ENCODE measurements at places on chromosomes 16 and 17. TPM values are rescaled to one million over a fixed set of nuclear protein-coding genes. Genes with fewer than 3 reads are reported as not detected.

DNA sequence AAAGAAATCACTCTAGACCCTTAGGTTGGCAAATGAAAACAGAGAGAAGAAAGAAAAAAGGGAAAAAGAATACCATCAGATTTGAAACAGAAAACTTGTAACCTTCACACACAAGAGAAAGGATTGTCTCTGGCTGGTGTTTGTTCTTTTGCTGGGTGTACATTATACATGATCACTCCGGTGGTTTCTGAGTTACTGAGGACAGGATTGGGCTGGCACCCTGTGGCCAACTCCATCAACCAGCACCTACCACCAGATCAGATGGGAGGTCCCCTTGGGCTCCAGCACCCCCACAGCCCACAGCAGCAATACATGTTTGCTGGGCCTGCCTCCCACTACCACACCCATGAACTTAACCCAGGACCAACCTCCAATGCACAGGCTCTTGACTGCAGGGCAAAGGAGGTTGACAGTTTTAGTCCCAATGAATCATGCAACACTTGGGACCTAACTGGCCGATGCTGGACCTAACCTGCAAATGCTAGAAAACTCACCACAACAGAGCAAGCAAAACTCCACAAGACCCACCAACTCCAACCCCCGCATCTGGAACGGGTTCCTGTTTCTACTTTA is 308.3 kb downstream of the SOX9 start:
- DNase-seq, result no peak

DNA sequence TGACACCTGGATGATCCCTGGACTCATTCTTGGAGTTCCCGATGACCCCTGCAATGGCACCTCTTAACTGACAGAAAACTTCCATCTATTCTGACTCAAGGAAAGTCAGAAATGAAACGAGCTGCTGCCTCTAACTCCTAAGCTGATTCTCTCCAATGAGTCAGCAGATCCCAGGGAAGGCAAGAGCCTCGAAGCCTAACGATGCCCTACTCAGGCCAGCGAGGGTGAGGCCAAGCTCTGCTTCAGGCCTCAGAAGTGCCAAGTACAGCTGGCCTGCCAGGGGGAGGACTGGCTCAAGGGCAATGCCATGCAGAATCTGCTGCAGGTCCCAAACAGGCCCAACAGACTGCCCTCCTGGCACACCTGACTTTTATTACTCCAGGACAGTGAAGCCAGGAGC is 36.3 kb downstream of the PLXDC1 start:
- no peak for DNase-seq

- peak; percentile 17 for DNase-seq
Measured at GRCh38 chr16:4506450-4506849, 30.3 kb downstream of the HMOX2 start.

DNA sequence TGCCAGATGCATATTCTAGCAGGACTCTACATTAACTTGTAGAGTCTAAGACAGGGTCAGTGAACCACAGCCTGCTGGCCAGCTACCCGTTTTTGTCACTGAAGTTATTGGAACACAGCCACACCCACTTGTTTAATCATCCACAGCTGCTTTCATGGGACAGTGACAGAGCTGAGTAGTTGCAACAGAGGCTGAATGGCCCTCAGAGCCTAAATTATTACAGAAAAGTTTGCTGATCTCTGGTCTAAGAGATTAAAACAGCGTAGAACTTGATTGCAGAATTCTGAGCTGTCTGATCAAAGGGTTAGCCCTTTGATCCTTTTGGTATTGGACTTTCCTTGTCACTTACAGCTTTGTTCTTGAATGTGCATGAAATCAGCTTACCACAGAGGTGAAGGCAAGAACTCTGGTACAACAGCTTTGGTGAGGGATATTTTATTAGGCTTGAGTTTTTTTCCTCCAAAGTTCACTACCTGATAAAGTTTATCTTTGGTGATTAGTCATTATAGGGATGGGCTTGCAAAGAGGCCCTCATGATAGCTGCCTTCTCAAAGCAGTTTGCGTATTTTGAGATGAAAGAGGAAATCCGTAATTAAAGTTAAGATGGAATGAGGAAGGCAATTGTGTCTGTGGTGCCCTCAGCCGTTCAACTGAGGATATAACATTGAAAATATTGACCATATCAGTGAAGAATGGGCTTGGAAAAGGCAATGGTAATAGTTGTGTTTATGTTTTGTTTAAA is 23.6 kb downstream of the ALDH3A2 start:
- no peak for DNase-seq

DNA sequence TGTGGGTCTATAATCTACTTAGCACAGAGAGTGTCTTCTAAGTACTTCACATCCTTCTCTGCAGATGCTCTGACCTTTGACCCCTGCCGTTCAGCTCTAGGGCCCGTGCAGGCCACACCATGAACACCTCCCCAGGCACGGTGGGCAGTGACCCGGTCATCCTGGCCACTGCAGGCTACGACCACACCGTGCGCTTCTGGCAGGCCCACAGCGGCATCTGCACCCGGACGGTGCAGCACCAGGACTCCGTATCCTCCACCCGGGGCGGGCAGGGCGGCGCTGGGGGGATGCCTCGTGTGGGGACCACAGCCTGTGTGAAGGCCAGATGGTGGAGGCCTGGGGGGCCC is 686 bp downstream of the MLST8 start:
- no peak for DNase-seq

DNA sequence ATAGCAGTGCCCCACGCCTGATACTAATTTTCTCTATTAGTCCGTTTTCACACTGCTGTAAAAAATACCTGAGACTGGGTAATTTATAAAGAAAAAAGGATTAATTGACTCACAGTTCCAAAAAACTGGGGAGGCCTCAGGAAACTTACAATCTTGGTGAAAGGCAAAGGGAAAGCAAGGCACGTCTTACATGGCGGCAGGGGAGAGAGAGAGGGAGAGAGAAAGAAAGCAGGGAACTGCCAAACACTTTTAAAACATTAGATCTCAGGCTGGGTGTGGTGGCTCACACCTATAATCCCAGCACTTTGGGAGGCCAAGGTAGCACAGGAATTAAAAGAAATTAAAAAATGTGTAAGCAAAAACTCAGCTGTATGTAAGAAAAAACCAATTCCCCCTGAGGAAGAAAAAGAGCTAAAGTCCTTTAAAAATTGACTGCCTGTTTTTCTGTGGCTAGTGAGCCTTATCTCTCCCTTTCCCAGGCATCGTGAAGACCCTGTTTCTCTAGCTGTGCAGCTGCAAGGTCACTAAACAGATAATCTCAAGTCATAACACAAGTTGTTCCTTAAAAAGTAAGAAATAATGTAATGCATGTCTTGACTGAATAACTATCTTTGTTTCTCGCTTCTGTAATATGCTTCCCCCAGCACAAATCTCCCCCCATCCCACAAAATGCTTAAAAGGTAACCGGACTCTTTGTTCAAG is 14.0 kb downstream of the ZSCAN10 start:
- no peak for DNase-seq

Gene ITGAL
- total RNA-seq, result 0.53 TPM
